NCI-H748 treated with DMSO at 0.1 percent for 48 hours (cell line): ENCODE measurements at places on chromosomes 2 and 18.

- no peak for DNase-seq
Measured at GRCh38 chr2:40178171-40178778, 273.6 kb downstream of the SLC8A1 start.

DNA sequence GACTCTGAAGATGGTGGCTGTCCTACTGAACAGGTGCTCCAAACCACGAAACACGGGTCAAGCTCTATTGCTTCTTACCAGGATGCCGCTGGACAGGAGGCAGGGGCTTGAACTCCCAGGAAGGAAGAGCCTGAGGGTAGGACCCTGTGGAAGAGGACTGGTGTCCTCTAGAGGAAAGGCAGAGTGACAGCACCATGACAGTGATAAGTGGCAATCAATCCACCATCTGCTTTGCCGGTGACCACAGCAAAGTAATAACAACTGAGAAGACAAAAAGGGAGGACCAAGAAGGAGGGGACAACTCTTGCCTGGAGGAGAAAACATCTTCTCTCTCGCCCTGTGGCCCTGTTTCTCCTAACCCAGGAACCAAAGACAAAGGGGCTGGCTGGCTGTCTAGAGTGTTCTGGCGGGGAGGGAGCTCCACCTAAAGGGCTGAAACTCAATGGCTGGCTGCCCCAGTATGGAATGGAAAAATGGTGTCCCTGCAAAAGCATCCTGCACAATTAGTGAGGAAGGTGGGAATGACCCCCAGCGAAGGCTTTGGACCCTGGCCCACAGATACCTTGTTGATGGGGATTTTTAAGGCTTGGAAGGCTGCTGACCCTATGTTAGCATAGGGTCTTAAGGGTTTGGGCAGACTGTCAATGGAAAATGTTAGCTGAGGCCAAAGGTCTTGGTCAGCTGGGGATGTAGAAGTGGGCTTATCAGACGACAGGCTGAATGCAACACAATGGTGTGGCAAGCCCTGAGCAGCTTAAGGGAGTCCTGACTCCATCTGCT, 35.4 kb downstream of the PROC start:
- DNase-seq: no peak

DNA sequence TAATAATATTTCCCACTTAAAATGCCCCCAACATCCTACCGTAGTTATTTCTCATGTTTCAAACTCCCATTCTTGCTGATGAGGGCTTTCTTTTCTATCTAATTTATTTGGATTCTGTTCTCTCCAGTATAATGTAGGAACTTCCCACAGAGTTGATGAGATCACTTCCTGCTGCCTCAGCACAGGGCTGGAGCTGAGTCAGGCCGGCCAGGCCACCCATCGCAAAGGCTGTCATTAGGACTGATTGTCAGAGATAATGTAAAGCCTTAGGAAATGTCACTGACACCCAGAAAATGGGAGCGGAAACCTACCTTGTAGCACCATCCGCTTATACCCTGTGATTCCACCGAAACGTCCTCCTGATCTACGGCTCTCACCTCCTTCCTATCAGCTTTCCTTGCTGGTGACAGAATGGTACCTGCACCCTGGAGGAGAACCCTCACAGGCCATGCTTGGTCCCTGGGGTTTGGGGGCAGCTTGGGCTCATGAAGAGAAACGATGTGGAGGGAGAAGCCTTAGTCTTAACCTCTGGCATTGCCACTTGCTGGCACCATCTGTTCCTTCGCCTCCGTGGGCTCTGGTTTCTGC, 672.8 kb upstream of the ID2 start:
- no peak for DNase-seq

DNA sequence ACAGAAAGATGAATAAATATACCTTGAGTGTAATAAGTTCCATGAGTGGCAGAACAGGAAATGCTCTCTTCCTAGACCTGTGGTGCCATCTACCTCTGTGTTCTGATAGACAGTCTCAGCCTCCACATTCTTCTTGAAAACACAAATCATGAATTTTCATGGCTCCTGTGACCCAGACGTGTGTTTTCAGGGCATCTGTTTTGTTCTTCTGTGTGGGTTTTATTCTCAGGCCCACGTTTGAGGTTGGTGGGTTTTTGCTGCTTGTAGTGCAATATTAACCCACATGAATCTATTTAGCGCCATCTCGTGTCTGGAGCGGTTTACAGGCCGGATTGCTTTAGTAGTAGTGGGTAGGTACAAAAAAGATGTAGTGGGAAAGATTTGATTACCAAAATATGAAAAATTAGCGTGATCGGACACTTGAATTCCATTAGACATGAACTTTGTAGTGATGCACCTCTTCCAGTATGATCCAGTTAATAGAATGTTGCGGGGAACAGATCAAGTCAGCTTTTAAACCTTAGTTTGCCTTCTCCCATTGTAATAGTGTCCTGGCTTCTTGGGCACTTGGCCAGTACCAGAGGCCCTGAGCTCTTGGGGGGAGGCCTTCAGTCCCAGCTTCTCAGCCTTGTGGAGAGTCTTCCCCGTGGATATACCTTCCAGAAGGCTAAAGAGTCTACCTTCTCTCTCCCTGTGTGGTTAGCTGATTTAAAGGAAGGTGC, 256.5 kb downstream of the TPGS2 start:
- peak; percentile 45 for DNase-seq

GRCh38 chr2:239296020-239296932, 104.5 kb downstream of the HDAC4 start:
- DNase-seq: no peak

DNA sequence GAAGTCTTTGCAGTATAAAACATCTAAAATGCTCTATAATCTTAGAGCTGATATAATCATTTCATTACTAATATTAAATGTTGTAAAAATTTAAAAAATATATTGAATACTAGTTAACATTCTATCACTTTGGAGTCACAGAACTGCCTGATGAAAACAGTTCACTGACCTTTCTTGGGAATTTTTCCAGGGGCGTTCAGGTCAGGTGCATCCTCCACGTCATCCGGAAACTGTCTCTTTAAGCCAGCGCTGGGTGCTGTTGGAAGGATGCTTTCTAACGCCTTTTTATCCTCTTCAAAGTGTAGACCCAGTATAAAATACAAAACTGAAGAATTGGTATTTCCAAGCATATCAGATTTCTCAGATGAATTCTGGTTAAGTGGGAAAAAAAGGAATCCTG, 22.8 kb downstream of the LONRF2 start:
- DNase-seq: no peak
